ENCODE measurements at places on chromosomes 16 and 17.

DNA sequence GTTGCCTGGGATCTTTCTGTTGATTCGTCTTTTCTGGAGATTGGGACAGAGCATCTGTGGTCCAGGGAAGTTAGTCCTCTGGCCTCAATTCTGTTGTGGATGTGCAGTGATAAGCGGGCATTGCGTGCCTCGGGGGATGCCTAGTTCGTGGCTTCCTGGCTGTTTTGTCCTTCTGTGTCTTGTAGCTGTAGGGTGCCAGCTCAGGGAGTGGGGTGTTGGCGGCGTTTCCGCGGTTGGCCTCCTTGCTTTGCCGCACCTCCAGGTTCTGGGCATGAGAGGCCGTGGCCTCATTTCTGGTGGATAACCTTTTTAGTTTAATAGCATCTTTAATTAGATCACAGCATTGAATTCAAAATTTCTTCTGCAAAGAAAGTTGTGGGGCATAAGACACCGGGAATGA lies 1.4 kb upstream of the JPT2 start:
- DNase-seq, result no peak

GRCh38 chr17:34285286-34285792 lies at the start of gene CCL11:
TSS of gene CCL11 (plus strand) at chr17:34285742. CDS start at chr17:34285809, 67 bp downstream.
- DNase-seq, result no peak

- DNase-seq, result no peak
These were observed 2.0 kb downstream of the TK1 start for GRCh38 chr17:78184868-78185267.

- no peak for DNase-seq
These were observed 10.8 kb downstream of the IGFBP4 start for GRCh38 chr17:40453881-40454612.

GRCh38 chr17:4176808-4177472 lies 33.9 kb downstream of the CYB5D2 start:
- no peak for DNase-seq

- peak; percentile 85 for DNase-seq
These were observed at the start of gene CCDC57 for GRCh38 chr17:82212331-82213250. TSS of gene CCDC57 (minus strand) at chr17:82212842. CDS start at chr17:82201944, 10,898 bp downstream.

DNA sequence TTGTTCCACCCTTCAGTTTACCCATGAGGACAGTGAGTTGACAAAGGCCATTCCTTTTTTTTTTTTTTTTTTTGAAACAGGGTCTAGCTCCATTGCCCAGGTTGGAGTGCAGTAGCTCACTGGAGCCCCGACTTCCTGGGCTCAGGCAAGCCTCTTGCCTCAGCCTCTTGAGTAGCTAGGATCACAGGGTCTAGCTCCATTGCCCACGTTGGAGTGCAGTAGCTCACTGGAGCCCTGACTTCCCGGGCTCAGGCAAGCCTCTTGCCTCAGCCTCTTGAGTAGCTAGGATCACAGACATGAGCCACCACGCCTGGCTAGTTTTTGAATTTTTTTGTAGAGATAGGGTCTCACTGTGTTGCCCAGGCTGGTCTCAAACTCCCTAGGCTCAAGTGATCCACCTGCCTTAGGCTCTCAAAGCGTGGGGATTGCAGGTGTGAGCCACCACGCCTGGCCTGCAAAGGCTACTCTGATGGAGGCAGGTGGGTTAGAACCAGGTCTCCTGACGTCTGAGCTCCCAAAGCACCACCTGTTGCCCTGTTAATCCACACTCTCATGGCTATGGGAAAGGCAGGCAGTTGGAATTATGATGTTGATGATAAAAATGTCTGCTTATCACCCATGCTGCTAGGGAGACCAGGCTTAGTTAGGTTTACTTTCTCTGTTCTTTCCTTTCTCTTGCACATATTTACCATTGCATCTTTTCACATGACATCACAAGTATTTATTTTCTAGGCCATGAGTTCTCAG lies 65.2 kb downstream of the KSR1 start:
- DNase-seq, result no peak

DNA sequence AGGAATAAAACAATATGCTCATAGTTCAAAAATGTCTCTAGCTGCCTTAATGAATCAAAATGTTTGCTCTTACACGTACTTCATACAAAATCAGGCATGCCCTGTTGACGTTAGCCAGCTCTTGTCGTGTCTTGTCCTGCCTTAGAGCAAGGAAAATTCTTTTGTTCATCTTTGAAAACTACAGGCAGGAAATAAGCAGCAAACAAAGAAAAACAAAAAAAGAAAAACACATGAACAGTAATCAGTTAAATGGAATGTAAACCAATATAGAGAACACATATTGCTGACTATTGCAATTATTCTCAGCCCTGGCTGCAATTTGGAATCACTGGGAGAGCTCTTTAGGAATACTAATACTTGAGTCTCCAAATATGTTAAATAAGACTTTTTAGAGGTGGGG lies 1.7 kb downstream of the CAPNS2 start:
- DNase-seq, result peak; percentile 14

GRCh38 chr16:3454093-3454492 lies 10.6 kb downstream of the NAA60 start:
- DNase-seq, result no peak

- DNase-seq, result no peak
These were observed 19.6 kb downstream of the CCR7 start for GRCh38 chr17:40545660-40546059.

GRCh38 chr16:50945171-50945570 lies 203.3 kb downstream of the CYLD start:
- DNase-seq, result no peak

GRCh38 chr17:80859002-80859941 lies 132.4 kb upstream of the CHMP6 start:
- no peak for DNase-seq

- DNase-seq, result no peak
These were observed 97.9 kb upstream of the CDH11 start for GRCh38 chr16:65219786-65220185.

GRCh38 chr17:75371339-75371738 lies 34.1 kb downstream of the GRB2 start:
- DNase-seq, result no peak

GRCh38 chr17:78913115-78913514 lies 10.1 kb upstream of the CEP295NL start:
- no peak for DNase-seq

GRCh38 chr16:50696575-50697420 lies 3.4 kb downstream of the NOD2 start:
- peak; percentile 36 for DNase-seq

DNA sequence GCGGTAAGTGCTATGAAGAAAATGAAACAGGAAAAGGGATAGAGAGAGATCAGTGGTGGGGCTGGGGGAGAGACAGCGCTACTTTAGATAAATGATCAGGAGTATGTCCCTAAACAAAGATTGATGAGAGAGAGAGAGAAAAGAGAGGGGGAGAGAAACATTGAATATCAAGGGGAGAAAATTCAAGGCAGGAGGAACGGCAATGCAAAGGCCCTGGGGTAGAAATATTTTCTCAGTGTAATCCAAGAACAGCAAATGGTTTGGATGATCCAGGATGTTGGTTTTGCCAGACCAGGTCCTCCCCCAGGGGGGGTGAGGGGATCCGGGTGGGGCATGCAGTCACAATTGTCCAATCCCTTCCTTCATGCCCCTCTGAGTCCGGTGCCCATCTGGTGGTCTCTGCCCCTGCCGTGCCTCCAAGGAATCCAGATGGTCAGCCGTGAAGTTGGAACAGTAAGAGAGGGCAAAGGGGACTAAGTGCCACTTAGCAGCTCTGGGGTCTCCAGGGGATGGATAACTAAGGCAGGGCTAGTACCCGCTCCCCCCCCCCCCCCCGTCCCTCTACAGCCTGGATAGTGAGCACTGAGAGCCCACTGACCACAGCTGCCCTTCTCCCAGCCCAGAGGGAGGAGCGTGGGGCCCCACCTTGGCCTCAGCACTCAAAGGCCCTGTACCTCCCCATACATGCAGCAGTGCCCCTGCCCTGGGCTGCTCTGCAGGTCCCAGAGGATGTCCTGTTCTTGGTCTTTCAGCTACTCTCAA lies 43.7 kb downstream of the TMEM132E start:
- no peak for DNase-seq

- DNase-seq, result no peak
These were observed 7.9 kb downstream of the WFIKKN2 start for GRCh38 chr17:50843150-50843905.

DNA sequence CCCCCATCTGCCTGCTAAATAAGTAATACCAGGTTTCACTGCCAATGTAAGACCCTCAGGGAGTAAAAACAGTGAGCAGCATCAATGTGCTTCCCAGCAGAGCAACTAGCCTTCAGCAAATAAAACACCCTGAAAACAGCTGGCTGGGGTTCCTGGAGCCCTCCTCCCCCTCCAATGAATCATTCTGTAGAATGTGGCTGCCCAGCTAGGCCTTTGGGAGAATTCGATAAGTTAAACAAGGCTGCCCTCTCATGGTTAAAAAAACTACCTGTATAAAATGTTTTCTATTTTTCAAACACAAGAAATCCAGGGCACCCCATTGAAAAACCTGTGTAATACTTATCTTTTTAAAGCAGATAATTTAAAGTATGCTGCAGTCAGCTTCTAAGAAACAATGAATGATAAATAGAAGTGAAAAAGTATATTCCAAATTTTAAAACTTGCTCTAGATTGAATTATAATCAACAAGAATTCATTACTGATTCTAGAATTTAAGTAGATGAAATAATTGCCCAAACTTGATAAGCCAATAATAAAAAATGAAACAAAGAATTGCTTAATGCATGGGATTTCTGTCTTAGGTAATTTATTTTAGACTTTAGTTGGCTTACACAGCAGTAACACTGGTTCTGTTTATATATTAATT lies 9.4 kb upstream of the TOM1L1 start:
- peak; percentile 70 for DNase-seq

GRCh38 chr17:81884968-81885367 lies 6.4 kb downstream of the ALYREF start:
- DNase-seq, result no peak

DNA sequence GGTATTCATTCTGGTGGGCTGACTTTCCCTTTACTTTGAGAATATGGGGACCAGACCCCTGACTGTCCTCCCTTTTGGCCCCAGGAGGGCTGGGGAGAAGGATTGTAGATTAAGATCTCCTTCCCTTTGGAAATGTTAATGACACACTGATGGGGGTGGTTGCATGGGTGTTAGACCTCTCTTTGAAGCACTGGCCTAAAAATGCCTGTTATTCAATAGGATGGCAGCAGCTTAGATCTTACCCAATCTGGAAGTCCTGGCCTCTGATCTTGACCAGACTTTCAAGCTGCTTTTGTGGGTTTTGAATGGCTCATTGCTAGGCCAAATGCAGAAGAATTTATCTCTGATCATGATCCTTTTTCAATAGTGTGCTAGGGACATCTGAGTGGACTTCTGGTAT lies 25.7 kb downstream of the MAP3K3 start:
- no peak for DNase-seq

- DNase-seq, result no peak
These were observed 52.6 kb downstream of the C16orf95 start for GRCh38 chr16:87264634-87265033.

DNA sequence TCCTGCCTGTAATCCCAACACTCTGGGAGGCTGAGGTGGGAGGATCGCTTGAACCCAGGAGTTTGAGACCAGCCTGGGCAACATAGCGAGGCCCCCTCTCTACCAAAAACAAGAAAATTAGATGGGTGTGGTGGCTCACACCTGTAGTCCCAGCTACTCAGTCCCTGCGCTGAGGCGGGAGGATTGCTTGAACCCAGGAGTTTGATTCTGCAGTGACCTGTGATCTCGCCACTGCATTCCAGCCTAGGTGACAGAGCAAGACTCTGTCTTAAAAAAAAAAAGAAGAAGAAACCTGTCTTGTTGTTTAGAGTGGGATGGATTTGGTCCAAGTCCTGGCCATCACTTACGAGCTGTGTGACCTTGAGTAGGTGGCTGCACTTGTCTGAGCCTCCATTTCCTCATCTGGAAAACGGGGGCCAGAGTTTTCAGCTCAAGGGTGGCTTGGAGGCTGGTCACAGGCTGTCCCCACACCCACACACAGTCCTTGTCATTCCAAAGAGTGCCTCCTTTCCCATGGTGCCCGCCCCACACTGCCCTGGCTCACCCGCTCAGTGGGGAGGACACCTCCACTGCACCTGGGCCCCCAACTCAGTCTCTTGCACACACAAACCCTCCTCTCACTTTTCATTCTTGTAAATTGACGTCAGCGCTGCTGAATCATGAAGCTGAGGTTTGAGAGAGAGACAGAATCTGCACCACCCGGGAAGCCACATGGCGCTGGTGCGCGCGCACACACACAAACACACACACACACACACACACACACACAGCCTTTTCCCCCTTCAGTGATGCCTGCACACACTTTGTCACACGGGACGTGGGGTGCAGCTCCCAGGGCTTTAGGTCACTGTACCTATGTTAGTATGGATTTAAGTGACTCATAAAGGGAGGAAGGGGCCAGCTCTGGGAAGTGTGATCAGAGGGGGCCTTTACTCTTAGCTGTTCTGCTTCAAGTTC lies 4.2 kb downstream of the SOCS1 start:
- DNase-seq, result no peak

- DNase-seq, result no peak
These were observed 5.8 kb upstream of the KIFC3 start for GRCh38 chr16:57807968-57808528.

GRCh38 chr17:27802033-27802432 lies 1.7 kb upstream of the NOS2 start:
- no peak for DNase-seq

- DNase-seq, result no peak
These were observed 14.7 kb upstream of the ASGR2 start for GRCh38 chr17:7129311-7129710.

GRCh38 chr16:726438-727290 lies at the start of the genes CCDC78 and HAGHL:
TSS of gene CCDC78 (minus strand) at chr16:726443. CDS start at chr16:726367, 76 bp downstream.
TSS of gene HAGHL (plus strand) at chr16:727106. CDS start at chr16:727510, 404 bp downstream.
- DNase-seq, result no peak

- no peak for DNase-seq
These were observed 887.8 kb upstream of the SOX9 start for GRCh38 chr17:71232801-71233559.

GRCh38 chr17:48502901-48503300 lies 27.9 kb downstream of the HOXB1 start:
- no peak for DNase-seq

GRCh38 chr17:19747829-19748806 lies at the start of gene ALDH3A1:
TSS of gene ALDH3A1 (minus strand) at chr17:19748298. CDS start at chr17:19745129, 3,169 bp downstream.
- DNase-seq, result no peak

DNA sequence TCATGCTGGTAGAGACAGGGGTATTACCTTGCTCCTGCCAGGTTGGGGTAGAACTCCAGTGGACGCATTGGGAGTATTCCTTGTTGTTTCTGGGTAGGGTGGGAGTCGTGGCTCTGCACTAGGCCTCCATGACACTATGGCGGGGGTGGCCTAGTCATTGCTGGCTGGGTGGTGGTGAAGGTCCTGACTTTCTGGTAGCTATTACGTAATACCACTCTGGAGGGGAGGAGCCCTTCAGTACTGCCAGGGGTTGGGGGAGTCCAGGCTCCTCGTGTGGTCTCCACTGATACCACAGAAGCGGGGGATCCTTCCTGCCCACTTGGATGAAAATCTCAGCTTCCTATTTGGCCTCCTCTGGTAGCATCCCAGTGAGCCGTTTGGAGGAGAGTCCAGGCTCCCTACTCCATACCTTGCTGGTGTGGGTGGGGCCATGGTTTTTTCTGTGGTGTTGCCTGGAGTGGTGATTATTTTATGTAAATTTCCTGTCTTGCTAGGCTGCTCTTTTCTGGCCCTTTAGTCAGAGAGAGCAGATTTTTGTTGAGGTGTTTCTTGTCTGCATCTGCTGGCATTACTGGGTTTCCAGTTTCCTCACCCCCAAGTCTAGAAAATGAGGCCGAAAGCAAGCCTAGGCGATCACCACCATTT lies 65.8 kb upstream of the GNG13 start:
- DNase-seq, result no peak

- no peak for DNase-seq
These were observed 1.0 kb downstream of the MYLK3 start for GRCh38 chr16:46746821-46747776.

Data from SK-N-DZ (cell line).